ENCODE measurements at places on chromosomes 7 and 10.

DNA sequence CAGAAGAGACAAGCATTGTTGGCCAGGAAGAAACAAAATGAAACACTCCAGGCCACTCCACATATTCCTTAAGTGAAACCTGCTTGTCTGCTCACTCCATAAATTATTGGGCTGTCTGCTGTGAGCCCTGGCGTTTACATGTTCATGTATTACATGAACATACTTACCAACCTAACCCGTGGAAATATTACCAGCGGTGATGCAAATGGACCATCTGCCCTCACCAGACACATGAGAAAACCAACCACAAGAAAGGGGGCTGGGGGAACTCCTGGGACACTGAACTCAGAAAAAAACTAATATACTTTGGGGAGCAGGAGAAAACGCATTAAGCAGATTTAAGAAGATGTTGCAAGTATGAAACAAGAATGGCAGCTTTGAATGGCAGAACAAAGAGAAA lies 731.2 kb upstream of the IGFBP3 start:
- no peak for DNase-seq

DNA sequence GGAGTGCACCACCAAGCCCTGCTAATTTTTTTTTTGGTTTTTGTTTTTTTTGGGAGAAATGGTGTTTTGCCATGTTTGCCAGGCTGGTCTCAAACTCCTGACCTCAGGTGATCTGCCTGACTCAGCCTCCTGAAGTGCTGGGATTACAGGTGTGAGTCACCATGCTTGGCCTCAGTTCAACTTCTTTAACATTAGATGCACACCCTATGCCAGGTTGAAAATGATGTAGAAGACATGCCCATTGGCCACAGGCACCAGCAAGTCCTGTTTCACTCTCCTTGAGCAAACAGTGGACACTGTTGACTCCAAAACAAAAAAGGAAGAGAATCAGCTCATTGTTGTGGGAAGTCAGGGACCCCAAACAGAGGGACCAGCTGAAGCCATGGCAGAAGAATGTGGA lies 1205.3 kb downstream of the REEP3 start:
- DNase-seq, result no peak

- DNase-seq, result peak; percentile 88
These were observed 174.7 kb downstream of the HERPUD2 start for GRCh38 chr7:35519971-35520809.

DNA sequence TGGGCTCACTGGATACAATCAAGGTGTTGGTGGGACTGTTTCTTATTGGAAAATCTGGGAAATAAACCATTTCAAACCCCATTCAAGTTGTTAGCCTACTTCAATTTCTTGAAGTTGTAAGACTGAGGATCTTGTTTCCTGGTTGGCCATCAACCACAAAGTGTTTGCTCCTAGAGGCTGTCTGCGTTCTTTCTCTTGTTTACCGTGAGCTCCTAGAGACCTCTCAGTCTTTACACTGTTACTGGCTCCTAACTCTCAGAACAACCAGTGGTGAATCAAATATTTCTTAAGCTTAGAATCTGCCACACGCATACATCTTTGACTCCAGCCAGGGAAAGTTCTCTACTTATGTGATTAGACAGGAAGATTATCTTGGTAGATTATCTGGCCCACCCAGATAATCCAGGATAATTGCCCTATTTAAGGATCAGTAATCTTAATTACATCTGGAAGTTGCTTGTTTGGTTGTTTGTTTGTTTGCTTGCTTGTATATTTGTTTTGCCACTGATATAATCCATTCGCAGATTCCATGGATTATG lies 798.7 kb downstream of the IPMK start:
- no peak for DNase-seq

- DNase-seq, result no peak
These were observed 45.9 kb upstream of the TMEM72 start for GRCh38 chr10:44865289-44865671.

DNA sequence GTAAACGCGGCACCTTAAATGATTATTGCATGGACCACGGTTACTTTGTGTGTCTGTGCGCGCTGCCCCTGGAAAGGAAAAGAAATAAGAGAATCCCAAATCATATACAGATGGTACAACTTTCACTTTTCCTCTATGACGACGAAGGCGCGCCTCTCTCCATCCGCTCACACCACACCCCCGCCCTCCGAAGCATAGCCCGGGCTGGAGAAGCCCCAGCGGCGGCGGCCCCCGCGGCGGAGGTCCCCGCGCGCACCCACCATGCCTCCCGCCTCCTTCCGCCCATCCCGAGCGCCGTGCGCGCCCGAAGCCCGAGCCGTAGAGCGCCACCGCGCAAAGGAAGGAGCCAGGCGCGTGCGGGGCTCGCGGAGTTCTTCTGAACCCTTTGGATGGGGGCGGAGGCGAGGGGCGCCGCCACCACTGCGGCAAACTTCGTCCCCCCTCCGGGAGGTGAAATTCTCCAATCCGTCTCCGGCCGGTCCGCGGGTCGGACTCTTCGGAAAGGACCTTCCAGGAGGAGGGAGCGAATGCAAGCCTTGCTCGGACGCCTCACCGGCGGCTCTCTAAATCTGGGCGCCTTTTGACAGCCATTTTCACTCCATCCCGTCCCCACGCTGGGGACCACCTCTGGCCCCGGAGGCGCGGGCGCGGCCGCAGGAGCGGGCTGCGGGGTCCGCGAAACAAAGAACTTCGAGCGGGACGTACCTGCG lies 588 bp downstream of the GLI3 start:
- peak; percentile 82 for DNase-seq

DNA sequence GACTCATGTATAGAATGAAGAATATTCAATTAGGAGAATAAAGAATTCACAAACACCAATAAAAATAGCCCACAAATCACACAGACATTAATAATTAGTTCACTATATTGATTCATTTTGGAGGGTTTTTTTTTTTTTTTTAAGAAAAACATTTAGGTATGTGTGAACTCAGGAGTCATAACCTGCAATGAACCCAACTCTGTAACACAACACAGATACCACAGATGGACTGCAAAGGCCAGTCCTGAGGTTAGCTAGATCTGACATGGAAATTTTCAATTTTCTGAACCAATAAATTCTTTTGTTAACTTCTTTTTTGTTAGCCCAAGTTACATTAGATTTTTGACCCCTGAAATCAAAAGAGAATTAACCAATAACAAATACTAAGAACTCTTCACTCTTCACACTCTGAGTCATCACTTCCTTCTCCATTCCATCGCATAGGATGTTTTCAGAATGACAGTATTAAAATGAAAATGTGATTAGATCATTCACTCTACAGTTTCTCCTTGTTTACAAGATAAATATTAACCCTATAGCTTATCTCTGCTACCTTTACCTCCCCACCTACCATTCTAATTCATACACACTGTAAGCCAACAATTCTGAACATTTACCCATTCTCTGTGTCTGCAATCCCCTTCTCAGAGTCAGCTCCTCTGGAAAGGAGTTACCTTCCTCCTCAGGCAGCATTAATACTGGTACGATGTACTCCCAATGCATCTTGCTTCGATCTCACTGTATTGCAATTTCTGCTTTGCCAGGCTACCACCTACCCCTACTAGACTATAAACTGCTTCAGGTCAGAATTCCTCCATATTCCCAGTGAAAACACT lies 141.5 kb downstream of the LRRN3 start:
- no peak for DNase-seq

DNA sequence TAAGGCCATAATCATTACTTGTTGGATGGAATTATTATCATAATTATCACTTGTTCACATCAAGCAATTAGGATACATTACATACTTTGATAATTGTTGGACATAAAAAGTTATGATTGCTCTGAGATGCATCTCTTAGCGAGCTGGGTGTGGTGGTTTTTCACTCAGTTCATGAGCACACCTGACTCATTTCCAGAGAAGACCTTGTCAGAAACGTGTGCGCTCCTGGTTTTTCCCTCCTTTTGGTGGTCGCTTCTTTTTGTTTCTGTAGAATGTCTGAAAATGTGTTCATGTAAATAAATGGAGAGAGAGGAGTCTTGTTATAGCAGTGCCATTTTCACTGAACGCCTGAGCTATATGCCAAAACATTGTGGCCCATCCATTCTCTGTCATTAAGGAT lies 141.3 kb downstream of the PAXIP1 start:
- DNase-seq, result no peak

GRCh38 chr10:59905731-59906416 lies 482 bp downstream of the CCDC6 start:
- peak; percentile 32 for DNase-seq

DNA sequence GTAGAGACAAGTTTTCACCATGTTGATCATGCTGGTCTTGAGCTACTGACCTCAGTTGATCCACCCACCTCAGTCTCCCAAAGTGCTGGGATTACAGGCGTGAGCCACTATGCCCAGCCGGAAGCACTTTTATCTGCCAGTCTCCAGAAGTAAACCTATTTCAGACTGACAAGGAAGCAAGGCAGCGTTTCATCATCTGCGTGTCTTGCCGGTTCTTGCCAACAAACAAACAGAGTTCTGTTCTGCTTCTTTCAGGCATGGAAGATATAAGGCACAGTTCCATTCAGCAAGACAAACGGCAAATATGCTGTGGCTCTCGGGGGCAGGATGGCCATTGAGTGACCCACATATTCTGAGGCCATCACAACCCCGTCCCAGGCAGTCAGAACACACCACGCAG lies 15.5 kb upstream of the LARP4B start:
- no peak for DNase-seq

- no peak for DNase-seq
These were observed 64.4 kb downstream of the STK17A start for GRCh38 chr7:43647339-43647672.

DNA sequence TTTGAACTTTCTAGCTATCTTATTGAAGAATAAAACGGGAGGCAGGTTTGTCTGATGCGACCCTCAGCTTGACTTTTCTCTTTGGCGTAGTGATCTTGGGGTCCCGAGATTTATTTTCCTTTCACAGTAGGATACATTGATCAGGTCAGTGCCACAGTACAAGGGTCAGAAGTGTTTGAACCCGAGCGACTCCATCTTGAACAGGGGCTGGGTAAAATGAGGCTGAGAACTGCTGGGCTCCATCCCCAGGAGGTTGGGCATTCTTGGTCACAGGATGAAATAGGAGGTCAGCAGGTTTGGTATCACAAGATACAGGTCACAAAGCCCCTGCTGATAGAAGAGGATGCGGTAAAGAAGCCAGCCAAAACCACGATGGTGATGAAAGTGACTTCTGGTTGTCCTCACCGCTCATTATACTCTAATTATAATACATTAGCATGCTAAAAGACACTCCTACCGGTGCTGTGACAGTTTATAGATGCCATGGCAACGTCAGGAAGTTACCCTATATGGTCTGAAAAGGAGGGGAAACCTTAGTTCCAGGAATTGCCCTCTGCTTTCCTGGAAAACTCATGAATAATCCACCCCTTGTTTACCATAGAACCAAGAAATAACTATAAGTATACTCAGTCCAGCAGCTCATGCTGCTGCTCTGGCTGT lies 3.0 kb upstream of the TECPR1 start:
- DNase-seq, result no peak
